ENCODE measurements at places on chromosomes 6 and 20. TPM values are rescaled to one million over a fixed set of nuclear protein-coding genes. Genes with fewer than 3 reads are reported as not detected.

F13A1 gene
- not detected for total RNA-seq

POU3F2 gene
- not detected for total RNA-seq

FKBP1C gene
- total RNA-seq = under 0.01 TPM

TRIM15 gene
- not detected for total RNA-seq

WFDC10A gene
- not detected for total RNA-seq

THBS2 gene
- total RNA-seq = 43.2 TPM

MOCS1 gene
- total RNA-seq = 11.3 TPM

PRR18 gene
- total RNA-seq = not detected

MED20 gene
- 19.8 TPM for total RNA-seq

RNF39 gene
- total RNA-seq = not detected

DPPA5 gene
- not detected for total RNA-seq

PAK5 gene
- total RNA-seq = under 0.01 TPM

BCAS4 gene
- total RNA-seq = 23.7 TPM

ACTL10 gene
- 2.0 TPM for total RNA-seq

APOM gene
- 3.6 TPM for total RNA-seq

CST5 gene
- not detected for total RNA-seq

OR2H1 gene
- not detected for total RNA-seq

OTOR gene
- not detected for total RNA-seq

AAR2 gene
- 30.3 TPM for total RNA-seq

RBL1 gene
- total RNA-seq = 8.9 TPM
